Left colon (tissue), 2 donors: ENCODE measurements at places on chromosomes 1 and 21. TPM values are rescaled to one million over a fixed set of nuclear protein-coding genes. Genes with fewer than 3 reads are reported as not detected.

DNA sequence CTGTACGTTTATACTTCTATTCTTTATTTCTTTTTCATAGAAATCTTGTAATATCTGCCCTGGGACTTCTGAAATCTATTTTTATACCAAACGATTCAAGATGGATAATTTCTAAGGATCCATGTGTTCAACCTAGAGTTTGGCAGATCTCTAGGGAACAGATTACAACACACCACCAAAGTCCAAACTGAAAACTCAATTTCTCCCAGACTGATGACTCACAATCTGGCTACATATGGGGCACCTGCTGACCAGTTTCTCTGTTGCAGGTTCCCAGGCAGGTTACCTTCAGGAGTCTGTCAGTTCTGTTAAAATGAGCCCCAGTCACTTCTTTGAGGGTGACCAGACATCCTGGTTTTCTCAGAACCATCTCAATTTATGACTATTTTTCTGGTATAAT is 439.4 kb downstream of the GPATCH2 start:
- DNase-seq: no peak

DNA sequence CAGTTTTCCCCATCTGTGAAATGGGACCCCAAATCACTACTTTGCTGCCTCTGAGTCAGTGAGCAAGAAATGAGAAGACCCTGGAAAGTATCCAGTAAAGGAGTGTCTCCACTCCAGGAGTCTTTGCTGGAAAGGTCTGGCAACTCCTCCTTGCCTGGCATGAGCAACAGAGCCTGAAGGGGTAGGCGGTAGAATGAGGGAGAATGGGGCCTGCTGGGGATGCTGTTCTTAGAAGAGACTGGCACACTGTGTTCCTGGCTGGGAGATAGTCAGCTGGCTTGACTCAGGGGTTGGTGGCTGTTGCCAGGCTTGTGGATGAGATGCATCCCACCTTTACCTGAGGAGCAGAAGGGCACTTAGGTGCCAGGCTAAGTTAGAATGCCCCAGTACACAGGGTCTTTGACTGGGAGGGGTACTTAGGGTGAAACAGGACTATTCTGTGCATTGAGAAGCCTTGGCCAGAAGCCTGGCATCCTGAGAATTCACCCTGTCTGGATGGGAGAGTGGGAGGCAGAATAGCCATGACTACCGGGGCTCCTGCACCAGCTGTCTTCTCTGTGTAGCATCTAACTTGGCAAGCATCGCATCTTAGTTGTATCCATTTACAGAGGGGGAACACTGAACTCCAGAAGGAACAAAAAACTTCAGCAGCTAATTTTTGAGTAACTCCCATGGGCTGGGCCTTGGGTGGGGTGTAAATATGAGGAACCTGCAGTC is 2.5 kb downstream of the MFSD2A start:
- no peak for DNase-seq

GRCh38 chr1:1157914-1158710 is 15.6 kb upstream of the TTLL10 start:
- DNase-seq: peak; percentile 89

GRCh38 chr1:229514578-229515275 is 6.6 kb upstream of the NUP133 start:
- peak; percentile 47 for DNase-seq

- no peak for DNase-seq
These were observed 79.6 kb downstream of the DOP1B start for GRCh38 chr21:36236052-36236730.

NECTIN4 gene
- 3.0 TPM for total RNA-seq

EXO5 gene
- total RNA-seq: 4.7 TPM

KRTAP11-1 gene
- not detected for total RNA-seq

GRCh38 chr21:42158846-42159245 is 60.1 kb upstream of the ABCG1 start:
- DNase-seq: no peak

DNA sequence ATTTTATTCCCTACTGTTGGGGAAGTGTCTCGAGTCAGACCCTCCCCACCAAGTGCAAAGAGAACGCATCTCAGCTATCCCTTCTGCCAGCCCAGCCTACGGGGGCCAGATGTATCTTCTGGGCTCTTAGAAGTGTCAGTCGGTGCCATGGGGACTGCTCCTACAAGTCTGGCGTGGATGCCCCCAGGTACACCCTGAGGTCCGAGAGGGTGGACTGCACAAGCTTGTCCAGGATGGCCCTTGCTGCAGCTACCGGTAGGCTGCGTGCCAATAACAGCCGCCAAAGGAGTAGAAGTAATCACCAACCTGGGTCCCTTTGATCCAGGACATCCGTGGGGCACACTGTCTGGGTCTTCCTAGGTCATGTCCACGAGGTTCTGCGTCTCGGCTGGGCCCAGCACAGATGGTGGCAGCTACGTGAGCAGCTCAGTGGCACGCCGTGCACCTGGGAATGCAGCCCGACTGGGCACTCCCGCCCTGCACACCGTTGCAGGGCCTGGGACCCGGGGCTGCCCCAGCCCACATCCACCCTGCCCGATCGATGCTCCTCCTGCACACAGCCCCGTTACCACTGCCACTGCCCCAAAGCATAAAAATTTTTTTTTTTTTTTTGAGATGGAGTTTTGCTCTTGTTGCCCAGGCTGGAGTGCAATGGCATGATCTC is 8.8 kb upstream of the SSU72 start:
- DNase-seq: no peak

DNA sequence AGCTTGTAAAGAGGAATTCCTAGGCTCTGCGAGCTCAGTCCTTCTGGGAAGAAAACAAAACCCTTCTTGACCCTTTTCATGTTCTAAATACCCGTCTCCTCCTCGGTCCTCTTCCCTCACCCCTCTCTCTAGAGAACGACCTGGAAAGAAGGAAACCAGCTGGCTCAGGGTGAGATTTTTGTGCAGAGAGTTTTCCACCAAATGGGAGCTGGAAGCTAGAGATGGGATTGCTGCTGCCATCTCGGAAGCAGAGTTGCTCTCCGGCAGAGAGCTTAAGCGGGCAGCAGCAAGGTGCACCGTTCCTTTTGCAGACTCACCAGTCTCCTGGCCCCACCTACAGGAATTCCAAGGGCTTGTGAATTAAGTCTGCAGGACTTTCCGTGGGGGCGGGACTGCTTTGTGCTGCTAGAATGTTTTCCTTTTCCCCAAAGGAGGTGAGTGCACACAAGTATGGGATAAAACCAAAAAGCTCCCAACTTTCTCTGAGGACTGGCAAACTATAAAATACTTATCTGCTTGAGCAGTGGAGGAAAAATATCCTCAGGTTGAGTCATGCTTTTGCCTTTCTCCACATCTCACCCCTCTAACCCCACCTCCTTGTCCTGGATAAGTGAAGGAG is 29.1 kb upstream of the KIAA0040 start:
- DNase-seq: peak; percentile 54

- no peak for DNase-seq
These were observed 11.1 kb downstream of the ATP1B1 start for GRCh38 chr1:169117599-169117998.

RPE65 gene
- total RNA-seq: not detected

CD2 gene
- total RNA-seq: 3.5 TPM

GRCh38 chr1:236471096-236471495 is 52.7 kb upstream of the LGALS8 start:
- DNase-seq: no peak

AMY1B gene
- not detected for total RNA-seq

GRCh38 chr1:66183400-66183799 is 350.6 kb upstream of the SGIP1 start:
- no peak for DNase-seq

GRCh38 chr1:51679435-51679834 is 62.5 kb downstream of the OSBPL9 start:
- DNase-seq: no peak

DNA sequence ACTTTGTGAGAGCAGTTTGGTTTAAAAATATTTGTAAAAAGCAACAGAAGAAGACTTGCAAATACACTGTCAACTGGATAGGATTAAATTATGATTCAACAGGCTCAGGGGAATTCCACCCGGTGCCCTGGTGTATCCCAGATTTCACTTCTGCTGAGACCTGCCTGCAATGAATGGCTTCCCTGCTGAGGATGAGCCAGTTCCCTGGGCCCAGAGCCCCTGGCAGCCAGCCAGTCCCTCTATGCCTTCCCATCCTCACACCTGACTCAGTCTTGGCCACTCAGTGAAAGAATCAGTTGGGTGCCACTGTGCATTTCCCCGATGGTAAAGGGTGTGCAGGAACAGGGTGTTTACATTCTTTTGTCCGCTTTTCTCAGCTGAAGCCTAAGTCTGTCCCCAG is 64.4 kb downstream of the KCTD3 start:
- DNase-seq: peak; percentile 17

DNA sequence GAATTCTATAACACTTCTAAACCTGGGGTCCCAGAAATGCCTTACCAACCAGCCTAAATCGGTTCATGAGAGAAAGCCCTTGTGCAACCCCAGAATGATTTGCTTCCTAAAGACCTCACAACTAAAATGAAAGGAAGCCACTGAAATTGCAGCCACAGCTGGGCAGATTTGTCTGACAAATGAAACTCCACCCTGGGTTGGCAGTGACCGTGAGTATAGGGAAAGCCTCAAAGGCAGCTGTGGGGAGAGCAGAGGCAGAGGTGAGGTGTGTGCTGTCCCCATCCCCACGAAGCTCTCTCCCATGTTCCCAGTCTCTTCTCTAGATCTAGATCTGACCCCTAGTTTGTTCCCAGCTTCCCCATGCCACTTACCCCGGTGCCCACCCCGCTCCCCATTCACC is 23.1 kb downstream of the RHBDL2 start:
- DNase-seq: no peak

- no peak for DNase-seq
These were observed 97.9 kb downstream of the USH2A start for GRCh38 chr1:216325336-216325735.

OR2G6 gene
- not detected for total RNA-seq

DNA sequence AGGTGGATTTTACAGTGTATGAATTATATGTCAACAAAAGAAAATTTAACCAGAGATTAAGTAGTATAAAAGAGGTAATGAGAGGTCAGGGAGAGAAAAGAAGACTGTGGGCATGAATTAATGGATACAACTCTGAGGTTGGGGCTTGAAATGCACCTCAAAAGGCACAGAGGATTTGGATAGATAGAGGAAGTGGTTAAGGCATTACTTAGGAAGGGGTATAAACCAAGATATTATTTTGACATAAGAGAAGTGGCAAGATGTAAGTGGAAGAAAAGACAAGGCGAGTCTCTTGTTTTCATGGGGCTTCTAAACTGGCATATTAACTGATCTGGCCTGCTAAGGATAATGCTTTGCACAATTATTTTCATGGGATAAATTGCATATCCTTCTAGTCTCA is 34.1 kb downstream of the RAP1A start:
- DNase-seq: no peak

PCBP3 gene
- total RNA-seq: 2.5 TPM

OBSCN gene
- 5.3 TPM for total RNA-seq

LCE6A gene
- total RNA-seq: not detected

DNA sequence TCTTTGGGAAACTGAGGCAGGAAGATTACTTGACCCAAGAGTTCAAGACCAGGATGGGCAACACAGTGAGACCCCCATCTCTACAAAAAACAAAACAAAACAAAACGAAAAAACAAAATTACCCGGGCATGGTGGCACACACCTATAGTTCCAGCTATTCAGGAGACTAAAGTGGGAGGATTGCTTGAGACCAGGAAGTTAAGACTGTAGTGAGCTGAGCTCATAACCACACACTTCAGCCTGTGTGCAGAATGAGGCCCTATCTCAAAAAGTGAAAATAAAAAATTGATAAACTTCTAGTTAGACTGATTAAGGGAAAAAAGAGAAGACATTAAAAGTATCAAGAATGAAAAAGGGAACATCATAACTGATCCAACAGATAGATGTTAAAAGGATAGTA is 154.0 kb downstream of the RHOU start:
- DNase-seq: no peak

- no peak for DNase-seq
These were observed 7.0 kb upstream of the CELSR2 start for GRCh38 chr1:109242387-109242786.

- no peak for DNase-seq
These were observed 156.0 kb upstream of the PTBP2 start for GRCh38 chr1:96565546-96565945.

- DNase-seq: no peak
These were observed 11.8 kb upstream of the F3 start for GRCh38 chr1:94553323-94553730.

ZNF672 gene
- total RNA-seq: 36.2 TPM

- no peak for DNase-seq
These were observed 62.5 kb downstream of the PRKAB2 start for GRCh38 chr1:147109762-147110161.

CFAP57 gene
- total RNA-seq: not detected

- peak; percentile 74 for DNase-seq
These were observed 22.1 kb upstream of the CASZ1 start for GRCh38 chr1:10818262-10819197.

GJC2 gene
- total RNA-seq: 0.49 TPM

DNA sequence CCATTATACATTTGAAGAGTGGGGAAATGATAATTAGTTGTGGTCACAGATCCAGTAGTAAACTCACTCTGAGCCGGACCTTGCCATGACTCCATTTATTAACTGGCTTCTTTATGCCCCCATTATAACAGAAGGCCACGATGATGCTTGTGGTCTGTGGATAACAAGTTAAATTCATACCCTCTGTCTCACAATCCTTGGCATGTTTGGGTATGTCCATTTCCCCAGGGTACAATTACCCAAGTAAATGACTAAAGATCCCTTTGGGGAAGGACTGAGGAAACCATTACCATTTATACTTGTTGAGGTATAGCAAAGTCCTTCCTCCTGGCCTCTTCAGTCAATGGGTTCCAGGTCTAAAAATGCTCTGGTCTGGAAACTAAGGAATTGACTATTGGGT is 7.3 kb upstream of the USP1 start:
- no peak for DNase-seq

GRCh38 chr21:33109574-33110339 is 39.8 kb downstream of the OLIG1 start:
- no peak for DNase-seq

CA14 gene
- 0.28 TPM for total RNA-seq

GRCh38 chr1:23325393-23325792 is 18.7 kb downstream of the HNRNPR start:
- no peak for DNase-seq

GRCh38 chr1:235908742-235909520 is 42.2 kb upstream of the LYST start:
- DNase-seq: no peak

DNA sequence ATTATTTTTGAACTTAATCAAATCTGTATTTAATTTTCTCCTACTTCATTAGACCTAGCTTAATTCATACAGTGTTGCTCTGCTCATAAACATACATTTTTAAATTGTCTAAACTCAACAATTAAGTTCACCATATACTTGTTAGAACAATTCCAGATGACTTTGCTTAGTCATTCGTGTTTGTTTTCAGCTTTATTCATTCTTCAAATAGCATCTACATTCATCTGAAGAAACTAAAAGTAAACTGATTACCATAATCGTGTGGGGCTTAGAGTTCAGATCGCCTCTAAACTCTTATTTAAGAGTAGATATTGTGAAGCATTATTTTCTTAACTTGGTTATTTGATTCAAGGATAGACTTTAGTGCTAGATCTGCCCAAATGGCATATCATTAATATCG is 34.4 kb downstream of the KLHL20 start:
- DNase-seq: no peak

DNA sequence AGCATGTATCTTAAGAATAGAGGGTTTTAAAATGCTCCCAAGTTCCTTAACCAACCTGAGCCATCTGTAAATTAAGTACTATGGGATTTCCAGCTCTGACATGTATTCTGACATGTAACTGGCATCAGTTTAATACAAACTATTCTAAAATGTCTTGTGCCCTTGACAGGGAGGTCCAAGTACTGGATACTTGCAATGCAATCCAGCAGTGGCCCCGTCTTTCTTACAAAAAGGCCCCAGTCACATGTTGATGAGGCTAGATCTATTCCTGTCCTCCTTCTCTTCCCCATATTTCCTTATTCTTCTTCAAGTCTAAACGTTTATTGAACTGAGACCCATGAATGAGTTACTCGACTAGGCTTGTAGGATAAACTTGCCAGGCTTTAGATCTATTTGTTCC is 46.4 kb downstream of the MRPL39 start:
- no peak for DNase-seq
